Stimulated activated CD8-positive, alpha-beta memory T cell treated with anti-CD3 and anti-CD28 coated beads, Interleukin-12 subunit alpha, Interleukin-12 subunit beta, amount 100 ng/mL, for 1 hour (primary cell): ENCODE measurements at places on chromosomes 11 and 22.

DNA sequence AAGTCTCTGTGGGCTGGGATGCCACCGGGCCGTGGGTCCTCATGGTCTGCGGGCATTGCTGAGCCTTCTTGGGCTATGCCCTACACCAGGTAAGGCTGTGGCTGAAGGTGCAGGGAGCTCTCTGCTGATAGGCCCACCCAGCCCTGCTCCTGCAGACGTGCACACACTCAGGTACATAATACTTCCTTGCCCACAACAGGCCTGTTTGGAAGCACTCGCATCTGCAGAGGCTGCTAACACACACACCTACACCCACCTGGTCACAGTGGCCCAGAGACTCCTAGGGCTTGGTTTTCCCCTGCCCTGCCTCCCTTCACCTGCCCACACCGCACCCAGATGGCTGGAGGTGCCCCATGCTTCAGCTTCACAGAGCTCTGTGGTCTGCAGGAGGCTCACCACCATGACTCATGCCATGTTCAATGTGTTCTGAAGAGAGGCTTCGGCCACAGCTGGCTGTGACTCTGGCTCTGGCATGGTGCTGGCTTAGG is 72.8 kb upstream of the KCNQ1OT1 start:
- DNase-seq: no peak

GRCh38 chr11:119691020-119691666 is 37.9 kb downstream of the NECTIN1 start:
- no peak for DNase-seq

DNA sequence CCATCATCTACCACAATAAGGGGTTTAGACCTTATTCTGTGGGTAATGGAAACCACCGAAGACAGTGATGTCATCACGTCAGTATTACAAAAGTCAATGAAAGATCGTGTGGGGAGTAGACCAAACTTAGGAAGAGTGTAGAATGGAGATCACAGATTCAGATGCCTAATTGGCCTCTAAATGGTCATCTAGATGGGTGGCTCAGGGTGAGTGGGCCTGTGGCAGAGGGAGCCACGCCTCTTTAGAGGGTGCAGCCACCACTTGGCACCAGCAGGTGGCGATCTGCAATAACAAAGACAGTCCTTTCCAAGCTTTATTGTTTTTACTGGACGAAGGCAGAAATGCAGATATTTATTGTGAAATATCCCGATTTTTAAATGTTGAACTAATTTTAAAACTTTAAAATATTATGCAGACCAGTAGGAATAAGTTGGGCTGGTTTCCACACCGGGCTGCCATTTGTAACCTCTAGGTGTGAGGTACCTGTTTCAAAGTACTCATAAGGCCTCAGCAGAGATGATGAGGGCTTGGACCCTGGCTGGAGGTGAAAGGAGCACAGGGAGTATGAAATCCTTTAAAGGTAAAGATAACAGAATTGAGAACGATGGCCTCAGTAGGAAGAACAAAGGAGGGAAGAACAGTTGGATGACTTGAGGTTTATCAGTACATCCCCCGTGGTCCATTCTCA is 222.0 kb downstream of the DBX1 start:
- no peak for DNase-seq

- DNase-seq: no peak
Observed at GRCh38 chr11:117644403-117645155, 152.4 kb downstream of the DSCAML1 start.

GRCh38 chr11:117203069-117203407 is 3.9 kb downstream of the TAGLN start:
- no peak for DNase-seq

DNA sequence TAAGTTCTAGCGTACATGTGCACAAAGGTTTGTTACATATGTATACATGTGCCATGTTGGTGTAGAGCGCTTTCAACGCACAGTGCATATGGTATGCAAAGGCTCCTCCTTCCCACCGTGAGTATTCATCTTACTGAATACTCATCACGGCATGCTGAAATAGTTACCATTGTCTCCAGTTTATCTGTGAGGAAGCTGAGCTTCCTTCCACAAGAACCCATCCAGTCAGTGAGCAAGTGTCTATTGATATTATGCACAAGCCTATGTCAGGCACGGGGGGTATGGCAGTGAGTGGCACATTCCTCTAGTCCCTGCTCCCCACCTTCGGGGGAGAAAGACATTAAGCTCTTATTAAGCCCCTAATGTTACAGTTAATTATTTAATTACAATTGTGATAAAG is 28.1 kb downstream of the INSC start:
- no peak for DNase-seq

- no peak for DNase-seq
Observed at GRCh38 chr11:109075976-109076375, 346.0 kb upstream of the C11orf87 start.

DNA sequence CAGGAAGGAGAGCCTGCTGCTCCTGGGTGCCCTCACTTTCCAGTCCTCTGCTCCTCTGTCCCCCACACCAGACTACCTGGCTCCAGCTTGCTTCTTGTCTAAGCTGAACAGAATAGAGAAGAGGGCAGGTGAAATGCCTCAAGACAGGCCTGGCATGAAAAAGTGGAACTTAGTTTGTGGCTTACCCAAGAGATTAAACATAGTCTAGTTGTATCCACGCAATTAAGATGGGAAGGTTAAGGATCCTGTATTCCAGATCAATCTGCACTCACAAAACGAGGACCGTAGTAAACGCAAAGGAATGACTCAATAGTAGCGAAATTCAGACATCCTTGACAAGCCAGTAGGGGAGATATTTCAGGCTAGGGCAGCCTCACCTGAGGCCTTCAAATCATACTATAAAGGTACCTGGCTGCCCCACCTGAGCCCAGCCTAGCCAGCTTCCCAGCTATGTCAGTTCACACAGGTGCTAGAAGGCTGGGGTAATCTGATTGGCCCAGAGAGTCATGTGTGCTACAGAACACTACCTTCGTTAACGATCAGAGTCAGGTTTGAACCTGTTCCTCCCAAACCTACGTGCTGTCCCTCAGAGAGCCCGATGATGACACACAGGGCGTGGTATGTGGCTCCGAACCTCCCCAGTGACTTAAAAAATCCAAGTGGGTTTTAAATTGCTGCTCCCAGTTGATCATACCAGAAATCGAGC is 46.5 kb downstream of the AHNAK start:
- DNase-seq: no peak

DNA sequence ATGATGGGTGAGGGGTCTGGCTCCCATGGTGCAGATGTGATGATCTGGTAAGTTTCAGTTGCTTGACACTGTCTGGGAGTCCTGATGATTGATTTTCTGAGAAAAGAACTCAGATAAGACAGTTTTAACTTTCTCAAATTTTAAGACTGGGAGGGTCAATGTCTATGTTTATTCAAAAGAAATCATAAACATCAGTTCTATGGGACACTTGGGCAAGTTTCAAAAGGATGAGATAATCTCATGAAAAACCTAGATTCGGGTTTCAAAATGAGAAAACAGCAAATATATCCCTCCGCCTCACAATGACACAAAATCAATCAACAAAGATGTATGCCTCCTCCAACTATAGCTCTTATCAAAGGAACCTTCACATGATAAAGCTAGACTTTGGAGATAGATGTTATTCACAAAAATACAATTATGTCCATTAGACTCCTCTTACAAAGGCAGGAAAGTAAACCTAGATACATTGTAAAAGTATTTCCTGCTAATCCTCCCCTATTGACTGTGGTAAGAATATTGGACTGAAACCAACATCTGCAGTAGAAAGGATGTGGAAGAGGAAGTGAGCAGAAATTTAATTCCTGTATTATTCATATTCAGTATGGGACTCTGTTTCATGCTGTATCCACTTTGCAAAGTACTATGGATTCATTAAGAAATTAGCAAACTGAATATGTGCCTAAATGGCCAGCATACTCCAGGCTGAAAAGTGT is 21.6 kb downstream of the SVIP start:
- DNase-seq: no peak

GRCh38 chr11:102493524-102493923 is 37.0 kb downstream of the MMP7 start:
- no peak for DNase-seq
